ENCODE measurements at places on chromosomes 6 and 20.

DNA sequence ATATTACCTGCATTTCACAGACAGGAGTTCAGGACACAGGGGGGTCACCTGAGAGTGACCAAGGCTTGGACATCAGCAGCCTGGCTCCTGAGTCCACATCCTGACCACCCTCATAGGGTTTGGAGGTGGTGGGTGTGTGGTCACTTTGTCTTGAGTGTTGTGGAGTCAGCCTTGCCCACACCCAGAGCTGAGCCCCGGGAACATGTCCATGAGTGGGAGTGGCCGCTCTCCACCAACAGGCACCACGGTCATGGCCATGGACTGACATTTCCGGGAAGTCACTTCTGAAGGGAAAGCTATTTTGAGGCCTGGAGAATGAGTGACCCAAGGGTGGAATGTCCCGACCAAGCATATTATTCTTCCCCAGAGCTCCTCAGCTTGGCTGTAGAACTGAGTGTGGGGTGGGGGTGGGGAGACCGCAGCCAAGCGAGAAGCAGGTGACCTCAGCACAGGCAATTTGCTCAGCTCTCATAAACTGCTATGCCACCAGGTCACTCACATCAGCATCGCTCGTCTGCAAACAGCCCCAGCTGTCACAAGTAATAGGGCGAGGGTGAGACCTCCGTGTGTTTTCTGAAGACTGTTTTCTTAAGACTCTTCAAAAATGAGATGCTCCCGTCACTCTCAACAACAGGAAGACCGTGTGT lies 348.6 kb upstream of the CDH4 start:
- no peak for DNase-seq

GRCh38 chr20:45863543-45864470 lies 6.4 kb downstream of the ZSWIM3 start:
- no peak for DNase-seq

- no peak for DNase-seq
Observed at GRCh38 chr20:32059189-32059588, 7.1 kb downstream of the HCK start.

DNA sequence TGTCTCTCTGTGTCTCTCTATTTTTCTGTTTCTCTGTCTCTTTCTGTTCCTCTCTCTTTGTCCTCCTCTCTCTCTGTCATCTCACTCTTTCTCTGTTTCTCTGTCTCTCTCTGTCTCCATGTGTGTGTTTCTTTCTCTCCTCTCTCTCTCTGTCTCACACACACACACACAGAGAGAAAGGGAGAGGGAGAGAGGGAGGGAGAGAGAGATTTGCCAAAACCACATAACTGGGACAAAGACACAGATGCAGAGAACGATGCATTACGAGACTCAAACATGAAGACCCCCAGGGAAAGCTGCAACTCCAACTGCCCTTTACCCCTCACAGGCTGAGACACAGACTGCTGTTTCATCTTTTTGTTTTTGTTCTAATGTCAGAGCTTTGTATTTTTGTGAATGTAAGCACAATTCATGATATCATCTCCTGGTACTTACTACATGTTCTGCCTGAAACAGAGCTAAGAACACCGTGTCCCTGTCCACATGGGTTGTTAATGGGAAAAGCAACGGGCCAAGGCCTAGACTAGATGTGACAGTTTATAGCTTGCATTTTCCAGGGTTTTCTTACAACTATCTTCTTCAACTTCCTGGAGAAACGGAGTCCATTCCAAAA lies 177.1 kb upstream of the ARID1B start:
- no peak for DNase-seq

- no peak for DNase-seq
Observed at GRCh38 chr20:24317224-24317623, 152.2 kb upstream of the SYNDIG1 start.

GRCh38 chr6:155341130-155341828 lies 27.0 kb upstream of the TFB1M start:
- no peak for DNase-seq

DNA sequence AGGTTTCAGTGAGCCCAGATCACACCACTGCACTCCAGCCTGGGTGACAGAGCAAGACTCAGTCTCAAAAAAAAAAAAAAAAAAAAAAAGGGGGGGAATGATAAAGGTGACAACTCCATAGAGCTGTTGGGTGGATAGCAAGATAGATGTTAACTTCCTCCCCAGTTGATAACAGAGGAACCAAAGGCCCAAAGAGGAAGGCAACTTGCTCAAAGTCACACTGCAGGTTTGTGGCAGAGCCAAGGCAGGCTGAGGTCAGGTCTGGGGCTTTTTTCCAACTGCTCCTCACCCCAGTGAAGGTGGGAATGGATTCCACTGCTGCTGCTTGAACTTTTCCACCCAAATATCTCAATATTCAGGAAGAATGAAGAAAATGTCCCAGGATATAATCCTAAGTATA lies 26.7 kb downstream of the HCK start:
- DNase-seq, result peak; percentile 82

- no peak for DNase-seq
Observed at GRCh38 chr20:40110311-40110831, 578.7 kb downstream of the MAFB start.

GRCh38 chr6:95099410-95099809 lies 477.9 kb upstream of the MANEA start:
- no peak for DNase-seq

- DNase-seq, result no peak
Observed at GRCh38 chr20:50649590-50649989, 41.8 kb downstream of the RIPOR3 start.

DNA sequence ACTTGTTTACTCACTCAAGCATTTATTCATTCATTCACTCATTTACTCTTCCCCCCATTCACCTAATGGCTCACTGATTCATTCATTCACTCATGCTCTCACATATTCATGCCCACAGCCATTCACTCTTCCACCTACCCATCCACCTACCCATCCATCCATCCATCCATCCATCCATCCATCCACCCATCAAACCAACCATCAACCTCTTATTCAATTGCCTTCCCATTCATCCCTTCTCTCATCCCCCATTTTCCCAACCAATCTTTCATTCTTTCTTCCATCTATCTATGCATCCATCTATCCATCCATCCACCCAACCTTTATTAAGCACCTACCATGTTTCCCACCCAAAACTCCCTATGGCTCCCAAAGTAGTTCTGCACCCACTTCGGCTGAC lies 1.6 kb upstream of the ARHGAP40 start:
- DNase-seq, result no peak

GRCh38 chr6:74756923-74757322 lies 448.9 kb downstream of the COL12A1 start:
- DNase-seq, result no peak

- DNase-seq, result peak; percentile 63
Observed at GRCh38 chr20:17617212-17617867, 47.5 kb downstream of the DSTN start.

DNA sequence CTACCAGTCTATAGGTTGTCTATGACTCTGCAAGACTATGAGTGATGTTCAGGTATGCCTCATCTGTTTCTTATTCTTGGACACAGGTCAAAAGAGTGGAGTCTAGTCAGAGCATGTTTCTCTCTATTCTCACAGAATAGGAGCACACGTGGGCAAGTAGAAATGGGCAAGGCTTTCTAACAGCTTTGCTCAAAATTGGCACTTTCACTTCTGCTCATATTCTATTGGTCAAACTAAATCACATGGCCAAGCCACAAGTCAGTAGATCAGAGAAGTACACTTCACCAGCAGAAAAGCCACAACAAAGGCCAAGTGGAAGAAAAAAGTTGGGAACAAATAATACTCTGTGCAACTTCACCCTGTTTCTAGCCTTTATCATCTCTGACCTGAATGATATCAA lies 354.5 kb upstream of the SYNCRIP start:
- no peak for DNase-seq

DNA sequence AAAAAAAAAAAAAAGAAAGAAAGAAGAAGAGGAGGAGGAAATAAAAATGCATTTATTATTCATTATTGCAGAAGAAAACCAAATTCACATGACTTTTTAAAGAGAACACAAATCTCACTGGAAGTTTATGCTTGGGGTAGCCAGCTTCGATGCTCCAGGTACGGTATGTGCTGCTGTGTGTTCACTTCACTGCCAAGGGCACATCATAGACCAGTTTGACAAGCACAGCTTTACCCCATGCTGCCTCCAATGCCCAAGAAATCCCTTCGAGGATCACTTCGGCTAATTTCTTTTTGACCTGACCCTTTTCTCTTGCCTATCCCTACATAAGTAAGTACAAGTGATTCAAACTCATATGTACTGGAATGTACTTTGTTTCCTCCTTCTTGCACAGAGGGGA lies 41.9 kb upstream of the RBM24 start:
- DNase-seq, result no peak

- peak; percentile 4 for DNase-seq
Observed at GRCh38 chr20:48350313-48350988, 477.3 kb downstream of the PREX1 start.

DNA sequence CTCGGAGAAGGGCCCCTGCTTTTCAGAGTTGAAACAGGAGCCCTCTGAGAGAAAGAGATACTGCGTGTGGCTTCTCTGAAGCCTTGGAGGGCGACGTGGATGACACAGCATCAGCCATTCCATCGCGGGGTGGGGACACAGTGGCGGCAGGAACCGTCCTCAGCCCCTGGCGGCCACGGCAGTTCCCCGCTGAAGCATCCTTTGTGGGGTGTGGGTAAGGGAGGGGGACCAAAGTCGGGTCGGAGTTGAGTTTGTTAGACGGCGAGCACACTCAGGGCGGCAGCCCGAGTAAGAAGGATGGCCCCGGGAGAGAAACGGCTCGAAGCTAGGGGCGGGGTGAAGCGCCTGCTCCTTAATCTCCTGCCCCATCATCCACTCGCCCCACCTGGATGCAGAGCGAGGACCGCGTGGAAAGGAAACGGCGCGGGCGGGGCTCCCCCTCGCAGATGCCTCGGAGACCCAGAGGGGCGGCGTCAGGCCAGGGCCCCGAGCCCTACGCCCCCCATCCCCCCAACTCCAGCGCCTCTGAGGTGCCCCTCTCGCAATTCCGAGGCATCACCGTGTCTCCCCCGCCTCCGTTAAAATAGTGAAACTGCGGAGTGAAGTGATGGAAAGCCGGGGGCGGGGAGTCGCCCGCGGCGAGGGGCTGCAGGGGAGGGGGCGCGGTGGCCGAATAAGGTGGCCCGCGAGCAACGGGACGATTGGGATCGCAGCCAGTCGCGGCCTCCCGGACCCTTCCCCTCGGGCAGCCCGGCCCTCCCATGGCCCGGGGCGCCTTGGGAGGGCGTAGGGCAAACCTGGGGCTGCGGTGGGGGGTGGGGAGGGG lies 796 bp upstream of the RREB1 start:
- no peak for DNase-seq
